Daoy (cell line): ENCODE measurements at places on chromosomes 2 and 18.

- DNase-seq = no peak
These were observed 335.8 kb downstream of the ZNF521 start for GRCh38 chr18:25016181-25016580.

DNA sequence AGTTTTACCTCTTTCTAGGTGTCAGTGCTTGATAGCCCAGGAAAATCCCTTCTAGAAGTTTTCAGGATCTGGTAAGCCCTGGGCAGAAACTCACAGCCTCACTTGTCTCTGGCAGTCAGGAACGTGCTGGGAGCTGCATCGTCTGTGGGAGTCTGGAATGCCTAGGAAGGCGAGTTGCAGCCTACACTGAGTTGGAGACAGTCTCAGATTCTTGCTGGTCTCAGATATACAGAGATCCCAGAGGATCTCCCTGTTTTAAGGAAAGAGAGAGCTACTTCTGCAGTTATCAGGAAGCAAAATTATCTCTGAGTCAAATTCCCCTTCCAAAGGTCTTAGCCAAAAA lies 104.4 kb upstream of the CDC42EP3 start:
- DNase-seq = peak; percentile 70

GRCh38 chr18:78414302-78414701 lies 565.3 kb upstream of the SALL3 start:
- no peak for DNase-seq

GRCh38 chr18:76823587-76824011 lies 1.2 kb downstream of the ZNF236 start:
- no peak for DNase-seq

DNA sequence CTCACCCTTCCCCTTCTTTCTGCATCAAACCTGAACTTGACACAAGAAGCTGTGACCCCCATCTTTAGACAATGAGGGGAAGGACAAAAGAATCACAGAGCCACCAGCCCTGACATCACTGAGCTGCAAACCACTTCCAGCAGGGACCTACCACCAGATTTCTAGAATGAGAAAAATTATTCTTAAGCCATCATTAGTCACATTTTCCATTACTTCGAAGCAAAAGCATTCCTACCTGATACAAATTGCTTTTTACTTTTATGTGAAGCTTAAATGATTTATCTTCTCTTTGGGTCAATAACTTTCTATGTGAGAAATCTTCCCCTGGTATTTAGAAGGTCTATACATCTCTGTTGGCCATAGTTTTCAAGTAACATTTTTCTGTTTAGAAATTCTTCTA lies 134.8 kb downstream of the TCF4 start:
- DNase-seq = no peak

DNA sequence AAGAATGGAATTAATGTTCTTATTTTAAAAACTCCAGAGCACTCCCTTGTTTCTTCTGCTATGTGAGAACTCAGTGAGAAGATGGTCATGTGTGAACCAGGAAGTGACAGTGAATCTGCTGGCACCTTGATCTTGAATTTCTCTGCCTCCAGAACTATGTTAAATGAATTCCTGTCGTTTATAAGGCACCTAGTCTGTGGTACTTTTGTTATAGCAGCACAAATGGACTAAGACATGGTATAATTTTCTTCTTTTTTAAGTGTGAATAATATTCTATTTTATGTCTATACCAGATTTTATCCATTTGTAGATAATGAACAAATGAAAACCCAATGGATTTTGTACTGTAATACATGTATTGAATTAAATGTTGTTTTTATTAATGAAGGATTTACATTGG lies 601.9 kb upstream of the REG3G start:
- no peak for DNase-seq

- DNase-seq = no peak
These were observed 470.1 kb upstream of the HS6ST1 start for GRCh38 chr2:128788636-128789220.

- no peak for DNase-seq
These were observed 269.9 kb downstream of the GULP1 start for GRCh38 chr2:188561473-188561979.
